Peyer's patch (tissue), 4 donors: ENCODE measurements at places on chromosomes 1 and 21. TPM values are rescaled to one million over a fixed set of nuclear protein-coding genes. Genes with fewer than 3 reads are reported as not detected.

GRCh38 chr1:243723050-243723449, 127.0 kb downstream of the AKT3 start:
- no peaks in the 10 kb centered on the region for H3K36me3 ChIP-seq
- H3K4me1 ChIP-seq, result no peaks in the 10 kb centered on the region
- no peak overlapping the region for H3K4me3 ChIP-seq
- no peak overlapping the region for H3K27ac ChIP-seq
- no peak for DNase-seq
- no peaks in the 10 kb centered on the region for H3K27me3 ChIP-seq

- no peaks in the 10 kb centered on the region for H3K36me3 ChIP-seq
- H3K4me1 ChIP-seq, result no peaks in the 10 kb centered on the region
- no peaks in the 10 kb centered on the region for H3K27me3 ChIP-seq
- no peak for DNase-seq
- no peak overlapping the region for H3K4me3 ChIP-seq
Observed at GRCh38 chr1:53257454-53258081, 19.2 kb upstream of the MAGOH start.

DNA sequence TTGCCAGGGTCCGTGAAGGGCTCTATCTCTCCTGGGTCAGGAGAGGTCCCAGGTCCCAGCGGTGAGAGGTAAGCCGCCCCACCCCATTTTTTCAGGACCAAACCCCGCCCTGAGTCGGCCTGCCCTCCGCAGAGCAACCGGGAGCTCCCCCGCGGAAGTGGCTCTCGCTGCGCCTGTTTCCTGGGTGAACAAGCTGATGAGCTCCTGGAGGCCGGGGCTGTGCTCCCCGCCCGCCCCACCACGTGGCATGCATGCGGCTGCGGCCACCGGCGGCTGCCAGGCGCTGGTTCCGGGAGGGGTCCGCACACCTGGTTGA, 32.0 kb downstream of the ZBTB17 start:
- no peak for DNase-seq
- H3K27me3 ChIP-seq, result no peaks in the 10 kb centered on the region
- peaks cover 91% of the 10 kb centered on the region for H3K36me3 ChIP-seq

DNA sequence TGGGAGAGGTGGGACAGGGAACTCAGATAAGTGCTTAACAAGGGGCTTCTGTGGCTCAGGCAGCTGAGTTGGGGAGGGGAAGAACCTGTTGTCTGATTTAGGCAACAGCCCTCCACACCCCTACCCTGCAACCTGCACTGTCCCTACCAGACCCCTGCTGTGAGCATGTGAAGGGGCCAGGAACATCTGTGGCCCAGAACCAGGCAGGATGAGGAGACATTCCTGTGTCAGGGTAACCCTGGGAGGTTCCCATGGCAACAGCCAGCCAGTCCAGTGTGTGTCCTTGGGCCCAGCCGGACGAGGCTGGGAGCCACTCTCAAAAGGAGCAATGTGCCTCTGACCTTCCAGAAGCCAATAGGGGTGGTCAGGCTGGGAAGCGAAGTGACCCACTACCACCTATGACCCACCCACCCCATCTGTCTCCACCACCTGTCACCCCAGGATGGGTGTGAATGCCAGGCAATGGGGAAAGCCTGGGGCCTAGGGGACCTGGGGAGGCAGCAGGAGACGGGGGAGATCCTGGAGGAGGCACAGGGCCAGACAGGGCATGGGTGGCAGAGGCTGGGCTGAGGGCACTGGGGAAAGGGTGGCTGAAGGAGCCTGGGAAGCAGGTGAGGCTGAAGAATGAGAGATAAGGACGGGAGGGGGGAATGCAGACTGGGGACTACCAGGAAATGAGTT, 5.0 kb upstream of the PMVK start:
- peaks cover 41% of the 10 kb centered on the region for H3K4me1 ChIP-seq
- H3K36me3 ChIP-seq, result no peaks in the 10 kb centered on the region
- H3K27me3 ChIP-seq, result no peaks in the 10 kb centered on the region
- no peak overlapping the region for H3K4me3 ChIP-seq
- H3K27ac ChIP-seq, result peak overlapping the region; percentile 77

- DNase-seq, result no peak
- no peak overlapping the region for H3K4me3 ChIP-seq
- H3K4me1 ChIP-seq, result peaks cover 6% of the 10 kb centered on the region
- H3K27me3 ChIP-seq, result no peaks in the 10 kb centered on the region
- H3K27ac ChIP-seq, result no peak overlapping the region
Observed at GRCh38 chr1:45945426-45945825, 142.0 kb downstream of the MAST2 start.

GRCh38 chr1:76677416-76678405, 189.6 kb upstream of the ST6GALNAC5 start:
- H3K36me3 ChIP-seq, result no peaks in the 10 kb centered on the region
- H3K4me3 ChIP-seq, result no peak overlapping the region
- no peak for DNase-seq
- no peaks in the 10 kb centered on the region for H3K27me3 ChIP-seq

DNA sequence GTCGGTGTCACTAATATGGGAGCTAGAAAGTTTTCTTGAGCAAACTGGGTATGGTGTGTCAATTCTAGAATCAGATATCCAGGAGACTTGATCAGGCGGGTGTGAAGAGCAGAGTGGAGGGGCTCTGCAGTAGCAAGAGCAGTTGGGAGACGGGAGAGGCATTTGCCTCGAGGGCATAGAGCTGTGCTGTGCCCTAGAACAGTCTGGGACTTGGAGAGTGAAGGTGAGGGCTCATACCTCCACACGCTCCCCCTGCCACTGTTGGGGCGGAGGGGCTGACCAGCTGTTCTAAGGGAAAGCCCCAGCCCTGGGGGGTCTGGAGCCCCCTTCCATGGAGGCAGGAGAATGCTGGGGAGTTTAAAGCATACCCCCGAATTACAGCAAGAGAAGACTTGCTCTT, 33.8 kb downstream of the SIM2 start:
- no peak overlapping the region for H3K4me3 ChIP-seq
- H3K27ac ChIP-seq, result no peak overlapping the region
- H3K27me3 ChIP-seq, result no peaks in the 10 kb centered on the region
- no peaks in the 10 kb centered on the region for H3K4me1 ChIP-seq
- H3K36me3 ChIP-seq, result no peaks in the 10 kb centered on the region

DNA sequence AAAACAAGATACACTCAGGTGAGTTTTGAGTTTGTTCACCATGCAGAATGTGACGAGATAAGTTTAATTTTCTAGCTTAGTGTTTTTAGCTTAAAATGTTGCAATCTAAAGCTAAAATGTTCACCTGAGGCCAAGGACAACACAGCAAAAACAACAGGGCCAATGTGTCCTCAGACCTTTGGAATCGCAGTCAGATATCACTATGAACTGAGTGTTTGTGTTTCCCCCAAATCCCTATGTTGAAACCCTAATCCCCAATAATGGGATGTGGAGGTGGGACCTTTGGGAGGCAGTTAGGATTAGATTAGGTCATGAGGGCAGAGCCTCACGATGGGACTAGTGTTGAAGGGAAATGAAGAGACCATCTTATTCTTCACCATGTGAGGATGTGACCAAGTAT, 144.4 kb downstream of the GABPA start:
- no peaks in the 10 kb centered on the region for H3K27me3 ChIP-seq
- no peak overlapping the region for H3K4me3 ChIP-seq

DNA sequence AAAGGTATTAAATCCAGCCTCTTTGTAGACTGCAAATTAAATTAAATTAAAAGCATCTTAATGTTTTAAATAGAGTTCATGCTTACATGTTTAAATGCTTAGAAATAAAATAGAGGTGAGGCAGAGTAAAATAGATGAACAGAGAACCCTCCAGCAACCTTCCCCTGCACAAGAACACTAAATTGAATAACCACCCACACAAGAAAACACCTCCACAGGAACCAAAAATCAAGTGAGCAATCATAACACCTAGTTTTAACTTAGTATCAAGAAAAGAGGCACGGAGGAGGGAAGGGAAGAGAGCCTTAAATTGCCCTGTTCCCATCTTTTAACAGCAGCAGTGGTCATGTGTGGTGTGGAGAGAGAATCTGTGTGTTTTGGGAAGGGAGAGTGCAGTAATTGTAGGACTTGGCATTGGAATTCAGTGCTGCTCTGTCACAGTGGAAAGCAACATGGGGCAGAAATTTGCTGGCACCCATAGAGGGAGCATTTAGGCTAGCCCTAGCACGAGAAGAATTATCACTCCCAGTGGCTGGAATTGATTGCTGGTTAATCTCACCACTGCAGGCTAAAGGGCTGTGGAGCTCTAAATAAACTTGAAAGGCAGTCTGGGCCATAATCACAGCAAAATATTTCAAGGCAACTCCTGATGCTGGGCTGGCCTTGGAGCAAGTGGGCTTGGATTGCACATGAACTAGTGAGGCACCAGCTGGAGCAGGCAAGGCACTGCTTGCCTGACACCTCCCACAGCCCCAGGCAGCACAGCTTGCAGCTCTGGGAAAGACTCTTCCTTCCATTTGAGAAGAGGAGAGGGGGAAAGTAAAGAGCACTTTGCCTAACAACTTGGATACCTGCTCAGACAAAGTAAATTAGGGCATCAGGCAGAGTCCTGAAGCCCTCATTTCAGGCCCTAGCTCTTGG, 1478.8 kb downstream of the NCAM2 start:
- no peak overlapping the region for H3K4me3 ChIP-seq
- no peaks in the 10 kb centered on the region for H3K27me3 ChIP-seq

DNA sequence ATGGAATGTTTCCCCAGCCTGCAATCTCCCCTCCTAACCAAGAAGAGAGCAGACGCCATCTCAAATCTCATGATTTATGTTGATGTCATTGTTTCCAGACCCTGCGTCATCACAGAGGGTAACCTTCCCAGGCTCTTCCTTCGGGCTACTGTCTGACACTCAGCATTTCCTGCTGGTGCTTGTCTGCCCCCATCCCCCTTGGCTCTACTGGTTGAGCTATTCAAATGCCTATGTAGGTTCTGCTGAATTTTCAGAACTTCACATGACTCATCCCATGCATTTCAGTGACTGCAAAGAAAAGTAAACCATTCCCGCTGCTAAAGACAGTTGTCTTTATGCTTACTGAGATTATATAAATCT, 24.8 kb upstream of the ITPKB start:
- no peaks in the 10 kb centered on the region for H3K4me1 ChIP-seq
- no peaks in the 10 kb centered on the region for H3K27me3 ChIP-seq
- H3K36me3 ChIP-seq, result no peaks in the 10 kb centered on the region
- H3K27ac ChIP-seq, result no peak overlapping the region

DNA sequence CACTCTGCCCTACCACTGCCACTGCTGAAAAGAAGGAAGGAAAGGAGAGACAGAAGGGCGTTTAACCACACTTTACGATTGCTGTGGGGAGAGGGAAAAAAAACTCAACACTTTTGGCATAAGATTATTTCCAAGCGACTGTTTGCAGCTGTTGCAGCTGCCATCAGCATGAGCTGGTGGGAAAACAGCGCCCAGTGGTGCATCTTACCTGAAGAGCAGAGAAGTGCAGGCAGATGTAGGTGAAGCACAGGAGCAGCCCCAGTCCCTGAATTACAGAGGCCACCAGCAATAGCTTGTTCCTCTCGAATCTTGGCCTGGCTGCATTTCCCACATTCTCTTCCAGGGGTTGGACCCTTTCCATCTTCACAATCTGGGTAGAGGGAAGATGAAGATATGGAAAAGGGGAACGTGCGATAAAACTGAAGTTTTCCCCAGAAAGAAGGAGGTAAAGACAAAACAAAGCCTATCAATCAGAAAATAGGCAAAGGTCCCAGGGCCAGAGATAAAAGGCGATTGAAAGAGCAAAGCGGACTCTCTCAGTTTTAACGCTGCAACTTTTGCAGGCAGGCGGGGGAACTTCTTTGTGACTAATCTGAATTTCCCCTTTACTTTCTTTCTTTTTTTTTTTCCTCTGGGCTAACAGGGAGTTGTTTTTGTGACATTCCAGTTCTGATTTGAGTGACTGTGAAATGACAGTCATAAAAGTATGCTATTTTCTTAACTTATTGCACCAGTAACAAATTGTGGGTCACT, at the start of gene TNFSF4:
Gene TNFSF4 (minus strand): TSS at position 516 of the 753 bp plus-strand sequence. CDS start 155 bp downstream, at position 361.
- peaks cover 13% of the 10 kb centered on the region for H3K4me1 ChIP-seq
- H3K27me3 ChIP-seq, result no peaks in the 10 kb centered on the region
- no peak within 1 kb of the TSS for H3K4me3 ChIP-seq
- H3K36me3 ChIP-seq, result no peaks in the 10 kb centered on the region
- peak within 1 kb of the TSS; percentile 27 for H3K27ac ChIP-seq

GRCh38 chr1:6307099-6307498, 46.2 kb upstream of the GPR153 start:
- H3K27ac ChIP-seq, result no peak overlapping the region
- H3K4me1 ChIP-seq, result no peaks in the 10 kb centered on the region
- H3K4me3 ChIP-seq, result no peak overlapping the region
- H3K36me3 ChIP-seq, result no peaks in the 10 kb centered on the region
- no peak for DNase-seq
- H3K27me3 ChIP-seq, result no peaks in the 10 kb centered on the region

DNA sequence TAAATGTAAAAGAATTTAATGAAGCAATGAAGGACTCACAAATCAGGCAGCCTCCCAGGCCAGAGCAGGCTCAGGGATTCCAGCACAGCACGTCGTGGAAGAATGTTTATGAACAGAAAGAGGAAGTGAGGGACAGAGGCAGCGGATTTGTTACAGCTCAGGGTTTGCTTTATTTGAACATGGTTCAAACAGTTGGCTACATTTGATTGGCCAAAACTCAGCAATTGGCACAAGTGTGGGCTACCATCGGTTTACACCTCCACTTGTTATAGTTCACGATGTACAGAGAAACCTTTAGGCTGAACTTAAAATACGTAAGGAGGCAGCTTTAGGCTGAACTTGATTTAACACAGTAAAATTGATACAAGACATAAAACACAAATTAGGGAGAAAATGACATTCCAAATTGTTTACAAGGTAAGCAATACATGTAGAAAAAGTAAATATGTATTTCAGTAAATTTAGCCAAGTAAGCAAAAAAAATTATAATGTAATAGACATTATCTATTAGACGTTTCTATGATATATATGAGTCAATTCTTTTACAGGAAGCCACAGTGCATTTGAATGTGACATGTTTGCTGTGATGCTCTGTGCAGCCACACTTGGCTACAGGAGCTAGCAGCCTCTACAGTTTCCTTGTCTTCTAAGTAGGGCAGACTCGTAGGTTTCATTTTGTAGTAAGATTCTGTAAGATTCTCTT, 126.5 kb downstream of the ADSS2 start:
- H3K27me3 ChIP-seq, result no peaks in the 10 kb centered on the region
- no peaks in the 10 kb centered on the region for H3K36me3 ChIP-seq
- H3K4me1 ChIP-seq, result no peaks in the 10 kb centered on the region
- H3K4me3 ChIP-seq, result no peak overlapping the region
- peak; percentile 53 for DNase-seq

- H3K36me3 ChIP-seq, result no peaks in the 10 kb centered on the region
- no peak for DNase-seq
- no peak overlapping the region for H3K4me3 ChIP-seq
- H3K27ac ChIP-seq, result no peak overlapping the region
Observed at GRCh38 chr1:168751195-168751650, 22.2 kb upstream of the DPT start.

DNA sequence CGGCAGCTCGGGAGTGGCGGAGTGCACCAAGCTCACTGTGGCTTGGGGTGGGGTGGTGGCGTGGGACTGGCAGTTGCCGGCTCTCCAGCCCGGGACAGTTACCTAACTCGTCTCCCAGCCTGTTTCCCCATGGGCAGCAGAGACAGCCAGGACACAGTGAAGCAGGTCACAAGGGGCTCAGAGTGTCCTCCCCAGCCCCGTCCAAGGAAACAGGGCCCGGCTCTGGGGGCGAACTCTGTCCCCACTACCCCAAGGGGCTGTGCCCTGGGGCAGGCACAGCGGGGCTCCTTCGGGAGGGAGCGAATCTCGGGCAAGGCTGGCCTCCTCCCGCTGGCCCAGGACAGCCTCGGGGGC, 759 bp downstream of the GPR157 start:
- H3K27me3 ChIP-seq, result no peaks in the 10 kb centered on the region
- peak overlapping the region; percentile 65 for H3K4me3 ChIP-seq
- DNase-seq, result peak; percentile 65

APCS gene
- total RNA-seq, result not detected

IQCC gene
- total RNA-seq, result 8.3 TPM

ACOT7 gene
- 51.2 TPM for total RNA-seq

CYP4A22 gene
- 0.88 TPM for total RNA-seq

LDLRAD1 gene
- not detected for total RNA-seq

RUNX1 gene
- total RNA-seq, result 80.9 TPM

PRAMEF17 gene
- total RNA-seq, result not detected
